Neural crest cell (in vitro differentiated cells): ENCODE measurements at places on chromosomes 4 and X. TPM values are rescaled to one million over a fixed set of nuclear protein-coding genes. Genes with fewer than 3 reads are reported as not detected.

Gene TCEAL2
- total RNA-seq, result 4.4 and 5.0 TPM in 2 replicates

DNA sequence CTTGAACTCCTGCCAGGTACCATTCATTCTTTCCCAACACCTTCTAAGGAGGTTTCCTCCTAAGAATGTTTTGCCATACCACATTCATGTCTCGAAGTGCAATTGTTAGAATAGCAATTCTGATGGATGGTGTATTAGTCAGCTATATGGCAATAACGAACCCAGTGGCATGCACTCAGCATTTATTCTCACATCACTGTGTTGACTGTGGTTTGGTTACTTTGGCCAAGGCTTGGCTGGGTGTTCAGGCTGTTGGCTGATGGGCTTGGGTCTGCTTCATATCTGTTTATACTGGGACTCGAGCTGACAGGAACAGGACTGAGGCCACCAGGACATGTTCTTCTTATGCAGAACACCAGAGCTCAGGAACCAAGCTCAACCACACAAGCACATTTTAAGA is 31.7 kb downstream of the PSAPL1 start:
- DNase-seq, result no peak
- peaks cover 9% of the 10 kb centered on the region for H3K4me1 ChIP-seq
- H3K36me3 ChIP-seq, result peaks cover 7% of the 10 kb centered on the region
- H3K27ac ChIP-seq, result no peak overlapping the region
- H3K4me3 ChIP-seq, result no peak overlapping the region

Gene AR
- 6.3 and 7.9 TPM in 2 replicates for total RNA-seq

Gene CENPVL1
- total RNA-seq, result 1.3 and 1.6 TPM in 2 replicates

Gene SPON2
- total RNA-seq, result 2.3 and 4.1 TPM in 2 replicates

DNA sequence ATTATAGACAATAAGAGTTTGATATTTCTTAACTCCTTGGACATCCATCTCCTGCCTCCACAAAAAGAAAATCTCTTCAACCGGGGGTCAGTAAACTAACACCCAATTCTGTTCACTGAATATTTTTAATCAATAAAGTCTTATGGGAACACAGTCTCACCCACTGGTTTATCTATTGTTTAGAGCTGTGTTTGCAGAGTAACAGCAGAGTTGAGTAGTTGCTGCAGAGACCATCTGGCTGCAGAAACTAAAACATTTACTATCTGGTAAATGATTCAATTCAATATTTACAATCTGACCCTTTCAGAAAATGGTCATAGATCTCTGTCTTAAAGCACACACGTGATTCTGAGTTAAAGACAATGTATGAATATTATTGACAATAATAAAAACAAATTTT is 94.0 kb downstream of the TMA16 start:
- H3K36me3 ChIP-seq, result no peaks in the 10 kb centered on the region
- no peaks in the 10 kb centered on the region for H3K4me1 ChIP-seq
- H3K27me3 ChIP-seq, result no peaks in the 10 kb centered on the region
- H3K27ac ChIP-seq, result no peak overlapping the region
- no peak overlapping the region for H3K4me3 ChIP-seq

GRCh38 chr4:58658701-58659100 is 1548.5 kb upstream of the IGFBP7 start:
- no peak overlapping the region for H3K4me3 ChIP-seq
- H3K4me1 ChIP-seq, result no peaks in the 10 kb centered on the region
- peaks cover 6% of the 10 kb centered on the region for H3K36me3 ChIP-seq
- no peaks in the 10 kb centered on the region for H3K27me3 ChIP-seq
- no peak overlapping the region for H3K27ac ChIP-seq

Gene CXCL6
- total RNA-seq, result 0.39 TPM in 1 of 2 replicates, not detected in the other

Gene PLAC8
- total RNA-seq, result 0.40 and 0.57 TPM in 2 replicates

DNA sequence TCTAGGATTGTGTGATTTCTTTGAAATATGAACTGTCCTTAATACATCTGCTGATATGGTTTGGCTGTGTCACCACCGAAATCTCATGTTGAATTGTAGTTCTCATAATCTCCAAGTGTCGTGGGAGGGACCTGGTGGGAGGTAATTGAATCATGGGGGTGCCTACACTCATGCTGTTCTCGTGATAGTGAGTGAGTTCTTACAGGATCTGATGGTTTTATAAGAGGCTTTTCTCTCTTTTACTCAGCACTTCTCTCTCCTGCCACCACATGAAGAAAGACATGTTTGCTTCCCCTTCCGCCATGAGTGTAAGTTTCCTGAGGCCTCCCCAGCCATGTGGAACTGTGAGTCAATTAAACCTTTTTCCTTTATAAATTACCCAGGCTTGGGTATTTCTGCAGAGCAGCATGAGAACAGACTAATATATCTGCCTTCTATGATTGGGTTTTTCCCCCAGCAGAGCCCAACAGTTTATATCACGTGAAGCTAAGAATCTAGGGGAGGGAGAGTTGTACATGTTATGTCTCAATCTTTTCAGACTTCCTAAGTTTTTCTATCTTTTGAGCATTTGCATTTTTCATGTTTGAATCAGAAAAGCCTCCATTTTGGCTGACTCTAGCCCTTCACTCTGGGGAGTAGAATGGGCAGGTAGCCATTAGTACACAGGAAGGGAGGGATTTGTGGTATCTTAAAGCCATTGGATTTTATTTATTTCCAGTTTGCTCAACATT is 58.9 kb downstream of the PLAC1 start:
- no peak for DNase-seq
- no peak overlapping the region for H3K4me3 ChIP-seq
- peaks cover 3% of the 10 kb centered on the region for H3K4me1 ChIP-seq
- peaks cover 3% of the 10 kb centered on the region for H3K36me3 ChIP-seq

DNA sequence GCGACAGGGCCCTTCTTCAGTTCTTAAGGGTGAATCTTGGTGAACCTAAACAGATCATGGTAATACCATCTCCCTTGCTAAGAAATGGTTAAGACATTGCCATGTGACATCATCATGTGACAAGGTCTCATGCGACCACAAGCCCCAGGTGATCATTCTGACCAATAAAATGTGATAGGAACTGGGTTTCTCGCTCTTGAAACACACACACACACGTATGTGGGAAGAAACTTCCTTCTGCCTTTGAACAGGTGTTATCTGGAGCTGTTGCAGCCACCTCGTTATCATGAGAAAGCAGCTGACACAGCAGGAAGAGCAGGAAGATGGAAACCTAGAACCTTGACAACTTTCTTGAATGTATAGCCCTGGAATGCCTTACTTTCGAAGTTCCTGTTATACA is 10.2 kb downstream of the SOD3 start:
- H3K36me3 ChIP-seq, result no peaks in the 10 kb centered on the region
- peaks cover 28% of the 10 kb centered on the region for H3K27me3 ChIP-seq
- DNase-seq, result no peak
- peaks cover 4% of the 10 kb centered on the region for H3K4me1 ChIP-seq

DNA sequence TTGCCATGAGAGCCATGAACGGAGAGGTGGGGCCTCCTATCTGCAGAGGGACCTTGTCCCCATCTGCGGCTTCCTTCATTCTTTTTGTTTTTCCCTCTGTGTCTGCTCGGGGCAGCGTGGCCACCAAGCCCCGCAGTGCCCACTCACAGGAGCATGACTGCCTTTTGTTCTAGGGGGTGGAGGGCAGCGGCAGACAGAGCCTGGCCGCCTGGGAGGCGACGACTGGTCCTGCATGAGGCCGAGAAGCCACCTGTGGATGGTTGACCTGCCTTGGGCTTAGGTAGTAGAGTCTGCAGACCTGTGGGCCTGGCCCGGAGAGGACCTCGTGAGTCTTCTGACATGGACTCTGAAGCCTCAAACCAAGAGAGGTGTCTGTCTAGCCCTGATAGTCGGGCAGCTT is 1.4 kb downstream of the RBM3 start:
- H3K4me1 ChIP-seq, result peaks cover 20% of the 10 kb centered on the region
- peak overlapping the region; percentile 91 for H3K27ac ChIP-seq
- DNase-seq, result no peak
- no peaks in the 10 kb centered on the region for H3K27me3 ChIP-seq
- peak overlapping the region; percentile 99 for H3K4me3 ChIP-seq

Gene F8A2
- not detected in 2 replicates for total RNA-seq

Gene RASSF6
- not detected in 2 replicates for total RNA-seq

DNA sequence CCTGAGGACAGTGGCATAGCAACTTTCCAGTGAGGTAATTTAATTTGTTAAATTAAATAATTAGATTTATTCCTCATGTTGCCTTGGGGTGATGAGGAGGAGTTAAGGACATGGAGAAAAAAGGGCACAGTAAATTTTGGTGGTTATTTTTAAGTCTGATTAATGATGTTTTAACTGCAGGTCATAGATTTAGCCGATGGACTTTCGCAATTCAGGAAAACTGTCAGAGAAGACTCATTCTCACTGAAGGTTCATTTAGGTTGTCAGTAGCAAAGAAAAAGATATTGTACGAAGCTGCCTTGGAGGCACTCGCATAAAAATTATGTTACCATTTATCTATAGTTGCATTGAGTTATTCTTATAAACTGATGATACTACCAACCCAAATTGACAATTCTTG is 164.2 kb upstream of the PITX2 start:
- H3K4me1 ChIP-seq, result no peaks in the 10 kb centered on the region
- H3K27me3 ChIP-seq, result no peaks in the 10 kb centered on the region
- H3K4me3 ChIP-seq, result no peak overlapping the region
- H3K27ac ChIP-seq, result no peak overlapping the region
- DNase-seq, result no peak

DNA sequence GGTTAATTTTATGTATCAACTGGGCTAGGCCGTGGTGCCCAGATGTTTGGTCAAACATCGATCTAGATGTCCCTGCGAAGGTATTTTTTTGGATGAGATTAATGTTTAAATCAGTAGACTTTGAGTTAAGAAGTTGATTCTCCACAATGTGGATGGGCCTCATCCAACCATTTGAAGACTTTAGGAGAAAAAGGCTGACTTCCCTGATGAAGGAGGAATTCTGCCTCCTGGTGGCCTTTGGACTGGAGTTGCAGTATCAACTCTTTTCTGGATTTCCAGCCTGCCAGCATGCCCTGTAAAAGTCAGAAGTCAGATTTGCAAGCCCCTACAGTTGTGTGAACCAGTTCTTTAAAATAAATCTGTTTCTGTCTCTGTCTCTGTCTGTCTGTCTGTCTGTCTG is 91.4 kb downstream of the STK32B start:
- no peak overlapping the region for H3K27ac ChIP-seq
- no peak for DNase-seq
- H3K27me3 ChIP-seq, result no peaks in the 10 kb centered on the region

- H3K36me3 ChIP-seq, result no peaks in the 10 kb centered on the region
- H3K27me3 ChIP-seq, result no peaks in the 10 kb centered on the region
- DNase-seq, result no peak
- no peaks in the 10 kb centered on the region for H3K4me1 ChIP-seq
- no peak overlapping the region for H3K4me3 ChIP-seq
Observed at GRCh38 chr4:14994242-14994641, 8.0 kb upstream of the CPEB2 start.
